ENCODE measurements at places on chromosomes 16 and 17.

GRCh38 chr16:86547286-86547685 lies 7.7 kb downstream of the MTHFSD start:
- no peak for DNase-seq

DNA sequence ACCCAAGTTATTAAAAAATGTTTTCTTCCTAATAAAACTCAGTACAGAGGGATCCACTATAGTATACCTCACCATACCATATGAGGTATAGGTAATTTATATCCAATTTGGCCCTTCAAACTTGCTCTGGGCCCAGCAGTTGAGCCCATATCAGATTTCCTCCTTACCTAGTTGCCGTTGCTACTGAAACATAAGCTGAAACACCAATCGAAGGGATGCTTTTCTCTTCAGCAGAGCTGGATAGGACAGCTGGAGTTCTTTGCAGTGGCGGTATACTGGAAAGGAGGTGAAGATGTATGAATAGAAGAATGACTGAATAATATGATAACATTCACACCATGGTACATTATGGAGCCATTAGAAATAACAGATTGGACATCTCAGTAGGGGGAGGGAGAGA lies 42.7 kb downstream of the TNRC6C start:
- DNase-seq, result no peak

DNA sequence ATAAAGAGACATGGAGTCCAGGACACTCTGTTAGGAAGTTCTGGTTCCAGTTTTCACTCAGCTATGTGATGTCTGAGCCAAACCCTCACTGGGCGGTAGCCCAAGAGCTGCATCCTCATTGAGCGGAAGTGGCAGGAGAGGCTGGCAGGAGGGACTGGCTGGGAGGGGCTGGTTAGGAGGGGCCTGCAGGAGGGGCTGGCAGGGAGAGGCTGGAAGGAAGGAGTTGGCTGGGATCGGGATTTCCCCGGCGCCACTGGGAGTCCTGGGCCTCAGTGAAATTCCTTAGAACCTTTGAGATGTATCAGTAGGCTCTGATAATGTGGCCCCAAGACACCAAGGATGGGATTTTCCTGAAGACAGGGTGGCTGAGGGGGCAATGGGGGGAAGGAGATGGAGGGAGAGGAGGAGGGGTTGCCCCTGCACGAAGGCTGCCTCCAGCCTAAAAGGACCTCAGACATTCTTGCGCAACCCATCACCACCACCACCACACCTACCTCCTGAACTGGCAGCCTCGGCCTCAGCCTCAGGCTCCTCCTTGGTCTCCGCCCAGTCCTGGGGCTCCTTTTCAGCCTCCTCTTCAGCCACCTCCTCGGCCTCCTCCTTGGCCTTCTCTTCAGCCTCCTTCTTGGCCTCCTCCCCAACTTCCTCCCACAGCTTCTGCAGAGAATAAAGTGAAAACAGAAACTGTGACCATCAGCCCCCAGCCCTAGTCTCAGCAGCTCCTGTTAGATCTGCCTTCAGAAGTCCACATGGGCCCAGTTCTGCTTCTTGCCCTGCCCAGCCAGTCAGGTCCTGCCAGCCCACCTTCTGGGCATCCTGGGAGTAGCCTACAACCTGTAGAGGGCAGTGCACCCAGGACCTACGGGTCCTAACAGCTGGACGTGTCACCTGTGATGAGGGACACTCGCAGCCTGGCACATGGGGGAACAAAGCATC lies 31.7 kb downstream of the CNGB1 start:
- DNase-seq, result no peak

DNA sequence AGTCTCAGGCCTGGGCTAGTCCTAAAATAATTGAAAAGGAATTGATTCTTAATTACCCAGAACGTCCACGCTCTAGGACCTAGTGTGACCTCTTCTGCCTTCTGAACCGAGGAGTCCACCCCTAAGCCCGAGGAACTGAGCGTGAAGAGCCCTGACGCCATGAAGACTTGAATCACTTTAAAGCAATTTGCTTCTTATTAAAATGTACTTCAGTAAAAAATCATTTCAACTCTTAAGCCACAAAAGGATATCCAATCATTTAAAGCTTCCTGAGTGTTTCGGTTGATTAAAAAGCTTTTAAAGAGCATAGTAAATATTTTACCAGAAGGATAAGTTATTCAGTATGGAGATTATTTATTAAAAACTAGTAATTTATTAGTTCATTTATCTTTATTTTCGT lies 11.6 kb downstream of the HSBP1 start:
- DNase-seq, result no peak

GRCh38 chr16:83458612-83459011 lies 349.2 kb upstream of the HSBP1 start:
- DNase-seq, result no peak

DNA sequence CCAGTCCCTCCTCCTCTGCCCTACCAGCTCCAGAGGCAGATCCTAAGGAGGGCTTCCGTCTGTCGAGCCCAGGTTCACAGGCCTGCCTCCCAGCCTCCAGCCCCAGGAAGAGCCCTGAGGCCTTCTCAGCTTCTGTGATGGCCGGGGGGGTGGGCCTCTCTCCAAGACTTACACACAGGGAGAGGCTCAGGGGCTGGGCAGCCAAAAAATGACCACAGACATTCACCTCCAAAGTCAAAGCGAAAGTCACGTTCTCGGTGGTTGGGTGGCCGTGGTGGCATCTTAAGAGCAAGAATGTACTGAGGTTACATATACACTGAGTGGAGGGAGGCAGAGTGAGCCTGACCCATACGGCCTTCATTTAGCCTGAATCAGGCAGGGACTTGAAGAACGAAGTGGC lies 119.1 kb downstream of the CCDC182 start:
- DNase-seq, result no peak
